ENCODE measurements at places on chromosomes 2 and 18. TPM values are rescaled to one million over a fixed set of nuclear protein-coding genes. Genes with fewer than 3 reads are reported as not detected.

The RAB3GAP1 gene
- total RNA-seq, result 63.3 TPM

The LIPT1 gene
- total RNA-seq, result 4.6 TPM

The UGT1A3 gene
- total RNA-seq, result not detected

The CNDP2 gene
- total RNA-seq, result 39.7 TPM

The MC4R gene
- not detected for total RNA-seq

The G6PC2 gene
- not detected for total RNA-seq

The MYO5B gene
- 0.18 TPM for total RNA-seq

The LIPG gene
- total RNA-seq, result 12.4 TPM

The C2orf81 gene
- 0.57 TPM for total RNA-seq

The KIDINS220 gene
- total RNA-seq, result 80.2 TPM

The LMAN2L gene
- 33.5 TPM for total RNA-seq

The ITPRIPL1 gene
- 0.43 TPM for total RNA-seq

The KIAA2012 gene
- total RNA-seq, result under 0.01 TPM

The CYRIA gene
- 3.7 TPM for total RNA-seq

The ARHGAP25 gene
- 0.14 TPM for total RNA-seq

The TMEFF2 gene
- total RNA-seq, result 3.0 TPM

The AMER3 gene
- total RNA-seq, result not detected

The GALR1 gene
- not detected for total RNA-seq

The NEURL3 gene
- total RNA-seq, result not detected

The CNDP1 gene
- total RNA-seq, result not detected

The ST8SIA5 gene
- not detected for total RNA-seq

The SFXN5 gene
- 10.2 TPM for total RNA-seq

The SERPINB11 gene
- not detected for total RNA-seq

The NRP2 gene
- 155 TPM for total RNA-seq

The RASGRP3 gene
- 0.71 TPM for total RNA-seq

The SCTR gene
- total RNA-seq, result not detected

The MTIF2 gene
- total RNA-seq, result 54.8 TPM

The SEPTIN2 gene
- 358 TPM for total RNA-seq

The ASIC4 gene
- 0.37 TPM for total RNA-seq

The XRCC5 gene
- total RNA-seq, result 190 TPM

The SERPINB2 gene
- total RNA-seq, result 0.74 TPM

The MARCO gene
- total RNA-seq, result not detected

The FRZB gene
- 0.09 TPM for total RNA-seq

The SOWAHC gene
- total RNA-seq, result 6.5 TPM

Data from smooth muscle cell of bladder (primary cell).